ENCODE measurements at places on chromosomes 13 and 19.
A peak's percentile ranks its signal among the peaks of the same experiment; 100 is the strongest.

- DNase-seq: peak; percentile 28
Measured at GRCh38 chr19:4534836-4535658, at the start of gene PLIN5. Gene PLIN5, minus strand, starts transcription at chr19:4535224. Its CDS starts 1,150 bp downstream, at chr19:4534074.

- DNase-seq: no peak
Measured at GRCh38 chr19:18366021-18366435, 19.9 kb upstream of the GDF15 start.

DNA sequence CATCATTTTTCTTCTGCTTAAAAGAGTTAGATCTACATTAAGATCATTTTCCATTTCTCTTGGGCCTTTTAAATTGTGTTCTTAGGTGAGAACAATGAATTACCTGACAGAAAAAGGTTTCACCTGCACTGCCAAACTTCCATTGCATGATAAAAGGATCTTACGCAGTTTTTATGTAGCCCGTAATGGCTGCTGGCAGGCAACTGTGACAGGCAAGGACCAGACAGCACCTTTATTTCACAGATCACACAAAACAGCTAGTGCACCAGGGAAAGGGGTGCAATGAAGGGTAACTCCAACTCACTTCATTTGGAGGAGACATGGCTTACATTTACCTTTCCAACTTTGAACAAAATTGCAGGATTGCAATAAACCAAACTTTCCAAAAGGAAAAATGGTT is 159.8 kb downstream of the SLITRK1 start:
- no peak for DNase-seq

GRCh38 chr13:104954210-104954609 is 1581.3 kb downstream of the EFNB2 start:
- no peak for DNase-seq

GRCh38 chr19:55373993-55374757 is 2.5 kb upstream of the TMEM190 start:
- no peak for DNase-seq

DNA sequence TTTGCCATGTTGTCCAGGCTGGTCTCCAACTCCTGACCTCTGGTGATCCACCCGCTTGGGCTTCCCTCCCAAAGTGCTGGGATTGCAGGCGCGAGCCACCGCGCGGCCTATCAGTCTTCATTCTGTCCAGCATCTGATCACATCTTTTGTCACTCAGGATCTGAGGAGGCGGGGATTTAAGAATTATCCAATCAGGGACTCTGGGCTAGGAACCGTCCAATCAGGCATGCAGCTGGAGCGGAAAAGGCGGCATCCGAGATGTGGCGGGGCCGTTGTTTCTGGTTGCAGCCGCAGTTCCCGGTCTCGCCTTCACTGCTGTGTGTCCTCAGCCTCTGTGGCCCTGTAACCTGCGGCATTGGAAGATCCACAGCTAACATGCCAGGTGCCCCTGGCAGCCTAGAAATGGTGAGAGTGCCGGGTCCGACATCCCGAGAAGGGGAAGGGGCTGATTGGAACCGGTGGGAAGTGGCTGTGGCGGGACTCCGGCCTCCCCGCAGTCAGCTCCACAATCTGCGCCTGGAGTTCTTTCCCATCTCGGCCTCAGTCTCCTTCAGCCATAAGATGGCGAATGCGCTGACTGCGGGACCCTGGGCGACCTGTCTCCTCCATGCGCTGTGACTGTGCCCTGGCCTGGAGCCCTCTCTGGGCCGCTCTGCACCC is at the start of gene ZNF729:
ZNF729 (plus strand) TSS at position 291 of the 660 bp plus-strand sequence; CDS start at position 376, 85 bp downstream.
- DNase-seq: no peak

DNA sequence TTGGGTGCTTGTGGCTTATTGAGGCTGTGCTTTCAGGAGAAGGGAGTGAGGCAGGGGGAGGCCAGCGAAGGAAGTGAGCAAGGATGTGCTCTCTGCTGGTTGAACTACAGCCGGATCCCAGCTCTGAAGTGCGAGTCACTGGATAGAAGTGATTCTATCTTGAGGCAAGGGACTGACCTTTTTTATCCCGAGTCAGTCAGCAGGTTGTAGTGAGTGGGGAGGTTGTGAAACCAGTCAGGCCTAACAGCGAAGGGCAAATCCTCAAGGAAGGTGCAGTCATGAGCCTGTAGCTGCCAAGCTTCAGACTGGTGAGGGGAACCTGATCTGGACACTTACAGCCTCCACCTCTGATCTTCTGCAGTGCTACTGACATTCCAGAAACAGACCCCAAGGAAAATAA is 18.6 kb downstream of the SCEL start:
- no peak for DNase-seq

- no peak for DNase-seq
Measured at GRCh38 chr13:59790626-59791025, 373.1 kb downstream of the DIAPH3 start.

DNA sequence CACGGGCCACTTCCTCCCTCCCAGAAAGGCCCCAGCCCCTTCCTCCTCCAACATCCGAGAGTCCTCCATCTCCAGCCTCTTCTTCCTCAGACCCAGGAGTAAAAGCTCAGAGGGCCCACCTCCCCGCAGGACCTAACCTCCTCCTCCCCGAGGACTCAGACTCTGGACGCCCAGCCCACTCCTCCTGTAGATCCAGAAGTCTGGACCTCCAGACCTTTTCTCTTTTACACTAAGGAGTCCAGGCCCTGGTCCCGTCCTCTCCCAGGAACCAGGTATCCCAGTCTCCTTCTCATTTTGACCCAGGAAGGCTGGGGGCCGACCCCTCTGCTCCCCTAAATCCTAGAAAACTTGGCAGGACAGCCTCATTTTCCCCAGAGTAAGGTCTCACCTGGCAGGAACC is 1.9 kb upstream of the KLK8 start:
- DNase-seq: no peak

- DNase-seq: no peak
Measured at GRCh38 chr13:99760456-99760855, 211.1 kb downstream of the ZIC5 start.

GRCh38 chr13:27001705-27002104 is 169.9 kb downstream of the USP12 start:
- DNase-seq: no peak

DNA sequence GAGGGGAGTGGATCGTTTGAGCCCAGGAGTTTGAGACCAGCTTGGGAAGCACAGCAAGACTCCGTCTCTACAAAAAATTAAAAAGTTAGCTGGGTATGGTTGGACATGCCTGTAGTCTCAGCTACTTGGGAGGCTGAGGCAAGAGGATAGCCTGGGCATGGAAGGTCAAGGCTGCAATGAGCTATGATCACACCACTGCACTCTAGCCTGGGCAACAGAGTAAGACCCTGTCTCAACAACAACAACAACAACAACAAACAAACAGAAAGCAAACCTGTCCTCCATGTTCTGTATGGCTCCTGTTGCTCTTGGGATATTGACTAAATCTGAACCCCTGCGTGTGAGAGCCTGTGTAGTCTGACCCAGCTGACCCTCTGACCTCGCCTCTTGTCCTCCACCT is 14.9 kb downstream of the CEBPA start:
- DNase-seq: no peak

- peak; percentile 72 for DNase-seq
Measured at GRCh38 chr13:98664047-98664446, 87.1 kb upstream of the STK24 start.

DNA sequence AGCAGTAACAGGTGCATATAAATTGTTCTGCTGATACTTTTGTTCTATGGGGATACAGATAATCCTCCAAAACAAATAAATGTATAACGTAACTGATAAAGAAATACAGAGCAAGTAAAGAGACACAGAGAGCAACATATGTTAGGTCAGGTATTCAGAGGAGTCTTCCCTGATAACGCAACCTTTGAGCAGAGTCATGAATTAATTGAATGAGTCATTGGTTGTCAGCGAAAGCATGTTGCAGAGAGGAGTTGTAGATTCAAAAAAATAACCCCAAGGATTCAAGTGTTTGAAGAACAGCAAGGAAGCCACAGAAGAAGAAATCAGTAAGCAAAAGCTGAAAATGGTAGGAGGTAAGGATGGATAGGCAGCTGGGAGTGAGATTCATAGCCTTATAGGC is 245.2 kb downstream of the TBC1D4 start:
- DNase-seq: no peak

DNA sequence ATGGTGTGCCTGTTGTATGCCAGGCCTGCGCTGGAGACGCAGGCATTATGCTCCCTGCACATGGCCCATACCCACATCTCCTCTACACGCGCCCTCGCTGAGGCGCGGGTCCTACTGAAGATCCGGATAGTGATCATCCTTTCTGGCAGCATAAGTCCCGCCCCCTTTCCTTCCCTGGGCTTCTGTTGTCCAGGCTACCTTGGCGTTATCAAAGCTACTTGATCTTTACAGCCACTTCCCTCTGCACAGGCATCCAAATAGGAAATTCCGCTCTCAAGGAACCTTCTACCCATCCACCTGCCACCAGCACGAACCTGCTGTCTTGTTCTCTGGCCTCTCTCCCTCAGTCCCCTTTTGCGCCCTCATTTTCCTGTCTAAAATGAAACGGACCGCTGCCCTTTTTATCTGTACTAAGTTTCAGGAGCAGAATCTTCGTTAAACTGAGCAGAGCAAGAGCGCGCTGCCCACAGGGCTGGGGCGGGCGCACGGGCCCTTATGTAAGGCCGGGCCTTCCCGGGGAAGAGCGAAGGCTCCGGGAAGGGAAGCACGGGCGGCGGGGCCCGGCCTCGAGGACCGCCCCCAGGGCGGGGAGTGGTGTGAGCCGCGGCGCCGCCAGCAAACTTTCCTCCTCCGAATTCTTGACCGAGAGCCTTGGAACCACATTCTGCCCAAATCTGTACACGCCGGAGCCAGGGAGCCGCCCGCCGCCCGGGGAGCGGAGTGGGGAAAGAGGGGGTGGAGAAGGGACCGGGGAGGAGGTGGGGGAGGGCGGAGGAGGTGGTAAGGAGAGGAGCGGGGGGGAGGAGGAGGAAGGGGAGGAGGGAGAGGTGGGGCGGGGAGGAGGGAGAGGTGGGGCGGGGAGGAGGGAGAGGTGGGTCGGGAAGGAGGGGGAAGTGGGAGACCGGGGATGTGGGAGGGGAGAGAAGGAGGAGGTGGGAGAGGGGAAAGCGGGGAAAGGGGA is 920 bp upstream of the UBE2L5 start:
- DNase-seq: peak; percentile 44

- DNase-seq: no peak
Measured at GRCh38 chr19:50629801-50630200, 9.9 kb downstream of the SYT3 start.

GRCh38 chr13:111184458-111185401 is 69.6 kb downstream of the ARHGEF7 start:
- peak; percentile 36 for DNase-seq

- peak; percentile 92 for DNase-seq
Measured at GRCh38 chr13:99322297-99323103, 15.3 kb upstream of the GPR183 start.

DNA sequence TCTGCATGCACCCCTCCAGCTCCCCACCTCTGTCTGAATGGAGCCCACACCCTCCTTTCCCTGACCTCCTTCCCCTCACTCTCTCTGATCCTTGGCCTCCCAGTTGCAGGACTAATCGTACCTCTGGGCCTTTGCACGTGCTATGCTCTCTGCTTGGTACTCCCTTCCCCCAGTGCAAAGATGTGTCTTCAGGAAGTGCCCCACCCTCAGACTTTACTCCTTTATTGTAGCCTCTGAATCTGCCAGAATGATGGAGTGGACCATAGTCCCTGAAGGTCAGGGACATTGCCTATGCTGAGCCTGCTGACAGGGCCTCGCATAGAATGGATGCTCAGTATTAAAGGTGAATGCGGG is 1.3 kb upstream of the JUND start:
- peak; percentile 62 for DNase-seq

DNA sequence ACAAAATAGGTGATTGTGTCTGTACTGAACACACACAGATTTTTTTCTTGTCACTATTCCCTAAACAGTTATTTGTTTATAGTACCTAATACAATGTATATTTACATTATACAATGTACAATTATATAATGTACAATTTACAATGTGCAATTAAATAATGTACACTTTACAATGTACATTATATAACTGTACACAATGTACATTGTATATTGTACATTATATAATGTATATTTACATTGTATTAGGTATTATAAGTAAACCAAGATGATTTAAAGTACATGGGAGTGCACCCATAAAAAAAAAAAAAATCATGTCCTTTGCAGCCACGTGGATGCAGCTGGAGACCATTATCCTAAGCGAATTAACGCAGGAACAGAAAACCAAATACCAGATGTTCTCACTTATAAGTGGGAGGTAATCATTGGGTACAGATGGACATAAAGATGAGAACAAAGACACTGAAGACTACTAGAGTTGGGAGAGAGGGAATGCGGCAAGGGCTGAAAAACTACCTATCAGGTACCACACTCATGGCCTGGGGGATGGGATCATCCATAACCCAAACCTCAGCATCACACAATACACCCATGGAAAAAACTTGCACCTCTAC is 68.1 kb downstream of the ABCC4 start:
- DNase-seq: no peak

DNA sequence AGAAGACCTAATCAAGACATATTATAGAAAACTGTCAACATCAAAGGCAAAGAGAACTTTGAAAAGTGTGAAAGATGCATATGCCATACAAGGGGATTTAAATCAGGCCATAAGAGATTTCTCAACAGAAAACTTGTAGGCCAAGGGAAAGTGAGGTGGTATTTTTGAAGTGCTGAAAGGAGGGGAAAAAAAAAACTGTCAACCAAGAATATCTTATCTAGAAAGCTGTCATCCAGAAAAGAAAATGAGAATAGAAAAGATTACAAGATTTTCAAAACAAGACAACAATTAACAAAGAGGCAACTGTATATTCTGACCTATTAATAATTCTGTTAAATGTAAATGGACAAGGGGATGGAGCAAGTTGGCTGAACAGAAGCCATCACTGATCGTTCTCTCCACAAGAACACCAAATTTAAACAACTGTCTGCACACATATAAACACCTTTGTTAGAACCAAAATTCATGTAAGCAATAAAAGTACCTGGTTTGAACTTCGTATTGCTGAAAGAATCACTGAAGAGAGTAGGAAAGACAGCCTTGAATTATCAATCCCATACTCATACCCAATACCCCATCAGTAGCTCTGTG is 880.1 kb upstream of the PCDH9 start:
- no peak for DNase-seq

- DNase-seq: no peak
Measured at GRCh38 chr19:38270587-38271167, 6.3 kb downstream of the SPINT2 start.

DNA sequence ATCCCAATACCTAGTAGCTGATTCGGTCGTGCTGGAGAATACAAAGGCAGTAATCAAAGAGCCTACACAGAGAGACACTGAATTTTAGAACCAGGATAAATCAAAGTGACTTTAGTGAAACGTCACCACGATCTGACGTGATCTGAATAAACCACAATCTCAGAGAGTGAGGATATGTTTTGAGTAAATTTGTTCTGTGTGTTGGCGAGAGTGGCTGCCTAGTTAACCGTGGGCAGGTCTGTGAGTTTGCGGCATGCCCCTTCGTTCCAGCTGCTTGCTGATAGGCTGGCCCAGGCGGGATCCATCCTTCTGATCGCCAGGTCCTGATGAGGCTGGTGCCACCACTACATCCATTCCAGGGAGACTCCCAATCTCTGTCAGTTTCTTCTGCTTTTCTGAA is 40.4 kb downstream of the LRCH1 start:
- DNase-seq: peak; percentile 82
